ENCODE measurements at places on chromosomes 1 and 21.

DNA sequence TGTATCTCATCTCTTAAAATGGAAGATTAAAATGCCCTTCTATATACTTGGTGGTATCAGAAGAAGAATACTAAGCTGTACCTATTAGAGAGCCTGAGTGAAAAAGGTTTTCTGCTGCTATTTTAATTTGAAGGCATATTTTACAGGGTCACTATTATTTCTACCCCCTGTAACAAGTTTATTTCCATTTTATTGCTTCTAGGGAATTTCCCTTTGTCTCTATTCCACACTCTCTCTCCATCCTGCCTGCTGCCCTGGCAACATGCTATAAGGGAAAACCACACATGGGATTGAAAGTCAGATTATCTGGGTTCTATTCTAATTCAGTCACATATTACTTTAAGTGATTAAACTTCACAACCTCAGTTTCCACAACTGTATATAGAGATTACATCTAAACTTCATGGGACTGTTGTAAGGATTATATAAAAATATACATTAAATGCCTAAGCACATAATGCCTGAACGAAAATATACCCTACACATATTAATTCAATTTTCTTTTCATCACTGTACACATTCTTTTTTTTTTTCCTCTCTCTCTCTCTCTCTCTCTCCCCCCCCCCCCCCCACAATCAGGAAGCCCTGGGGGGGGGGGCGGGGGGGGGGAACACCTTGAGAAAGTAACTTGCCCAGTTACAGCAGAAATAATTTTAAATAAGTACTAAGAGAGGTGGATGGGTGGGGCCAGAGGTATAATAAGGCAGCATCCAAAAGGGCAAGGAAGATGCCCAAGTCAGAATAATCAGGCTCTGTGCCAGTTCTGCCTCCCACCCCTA lies 51.5 kb downstream of the LUZP1 start:
- no peak for DNase-seq

DNA sequence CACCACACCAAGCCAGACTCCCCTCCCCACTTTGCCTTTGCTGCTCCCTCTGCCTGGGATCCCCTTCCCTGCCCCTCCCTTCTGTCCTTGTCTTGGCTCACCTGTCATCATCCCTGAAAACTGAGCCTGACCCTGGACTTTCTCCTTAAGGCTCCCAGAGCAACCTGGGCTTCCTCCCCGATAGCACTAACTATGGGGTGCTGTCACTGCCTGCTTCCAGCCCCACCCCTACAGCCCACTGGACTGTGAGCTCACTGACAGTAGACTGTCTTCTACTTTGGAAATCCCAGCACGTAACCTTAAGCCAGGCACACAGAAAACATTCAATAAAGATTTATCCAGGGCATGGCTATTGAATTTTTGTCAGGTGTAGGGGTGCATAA lies 9.5 kb upstream of the CSF1 start:
- DNase-seq = no peak

DNA sequence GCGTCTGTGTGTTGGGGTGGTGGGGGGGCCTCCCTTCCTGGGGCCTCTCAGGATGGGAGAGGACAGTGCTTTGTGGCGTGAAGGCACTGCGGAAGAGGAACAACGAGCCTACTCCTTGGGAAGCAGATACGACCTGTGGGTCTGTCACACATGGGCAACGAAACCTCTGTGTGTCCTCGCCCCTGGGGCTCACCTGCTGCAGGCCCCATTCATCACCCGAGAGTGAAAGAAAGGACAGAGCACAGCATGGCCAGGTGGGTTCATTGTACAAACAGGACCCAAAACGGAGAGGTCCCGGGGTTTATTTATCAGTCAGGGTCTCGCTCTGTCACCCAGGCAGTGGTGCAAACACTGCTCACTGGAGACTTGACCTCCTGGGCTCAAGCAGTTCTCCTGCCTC lies 40.1 kb upstream of the LIN9 start:
- no peak for DNase-seq

DNA sequence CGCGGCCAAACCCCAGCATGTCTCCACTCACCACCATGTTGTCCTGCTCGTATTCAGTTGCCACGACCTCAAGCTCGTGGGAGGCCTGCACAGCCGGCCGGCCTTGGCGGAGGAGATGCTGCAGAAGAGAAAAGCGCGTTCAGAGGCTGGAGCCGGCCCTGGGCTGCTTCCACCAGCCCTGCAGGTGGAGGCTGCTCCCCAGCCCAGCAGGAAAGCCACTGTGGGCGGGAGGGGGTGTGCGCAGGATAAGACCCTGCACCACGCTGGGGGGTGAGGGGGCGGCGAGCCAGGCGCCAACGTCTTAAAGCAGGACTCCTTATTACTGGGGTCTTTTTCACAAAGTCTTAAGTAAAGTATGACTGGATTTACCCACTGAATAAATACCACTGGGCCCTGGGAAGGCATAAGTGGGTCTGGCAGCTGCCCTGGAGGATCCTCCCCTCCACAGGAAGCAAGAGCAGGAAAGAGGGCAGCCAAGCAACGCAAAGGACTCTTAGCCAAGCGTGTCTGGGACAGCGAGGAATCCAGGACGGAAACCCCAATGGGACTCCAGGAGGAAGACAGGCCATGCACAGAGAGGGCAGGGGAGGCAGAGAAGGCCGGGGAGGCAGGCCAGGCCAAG lies 104.8 kb downstream of the NPHP4 start:
- no peak for DNase-seq

- no peak for DNase-seq
These were observed 68.9 kb upstream of the ADAMTS5 start for GRCh38 chr21:27035791-27036190.

DNA sequence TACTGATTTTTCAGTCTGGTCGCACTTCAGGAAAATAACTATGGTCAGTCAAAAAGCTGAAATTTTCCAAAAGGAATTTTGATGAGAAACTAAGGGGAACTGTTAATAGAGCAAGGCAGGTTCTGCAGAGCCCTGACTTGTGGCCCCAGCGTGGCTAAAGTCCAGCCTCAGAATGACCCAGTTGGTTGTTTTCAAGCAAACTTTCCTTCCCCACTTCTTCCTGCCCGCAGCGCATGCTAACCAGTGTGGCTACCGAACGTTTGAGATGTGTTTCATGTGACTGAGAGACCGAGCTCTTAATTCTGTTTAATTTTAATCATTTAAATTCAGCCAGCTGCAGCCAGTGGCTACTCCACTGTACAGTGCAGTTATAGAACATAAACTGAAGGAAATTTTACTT lies 6.2 kb upstream of the IL10RB start:
- DNase-seq = no peak

DNA sequence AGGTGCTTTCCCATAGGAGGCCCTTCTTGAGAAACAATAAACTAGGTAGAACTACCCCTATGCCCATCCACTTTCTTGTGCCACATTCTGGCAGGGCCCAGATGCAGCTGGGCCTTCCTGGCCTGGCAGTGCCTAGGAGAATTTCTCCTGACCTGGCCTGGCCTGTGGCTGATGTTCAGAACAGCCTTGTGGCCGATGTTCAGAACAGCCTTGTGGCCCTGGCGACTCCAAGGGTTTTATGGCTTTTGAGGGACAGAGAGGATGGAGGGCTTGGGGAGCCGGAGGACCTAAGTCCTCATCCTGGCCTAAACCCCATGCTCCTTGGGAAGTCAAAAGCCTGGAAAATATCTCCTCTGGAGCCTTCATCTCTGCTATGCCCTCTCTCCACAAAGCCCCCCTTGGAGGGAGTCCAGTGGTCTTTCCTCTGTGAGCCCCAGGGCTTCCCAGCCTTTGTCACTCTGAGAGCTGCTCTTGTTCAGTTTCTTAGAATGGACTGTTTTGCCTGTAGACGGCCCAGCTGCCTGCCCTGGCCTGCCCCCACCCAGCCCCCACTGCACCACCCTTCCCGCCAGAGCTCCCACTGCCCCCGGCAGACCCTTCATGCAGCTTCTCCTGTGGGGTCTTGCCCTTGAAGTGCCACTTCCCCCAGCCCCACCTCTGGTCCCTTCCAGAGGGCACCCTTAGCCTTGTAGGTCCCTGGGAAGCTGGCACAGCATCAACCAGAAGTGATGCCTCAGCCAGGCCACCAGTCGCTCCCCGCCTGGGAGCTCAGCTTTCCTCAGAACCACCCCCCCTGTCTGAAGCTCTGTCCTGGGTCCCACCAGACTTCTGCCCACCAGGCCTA lies 7.0 kb downstream of the GPR37L1 start:
- no peak for DNase-seq

DNA sequence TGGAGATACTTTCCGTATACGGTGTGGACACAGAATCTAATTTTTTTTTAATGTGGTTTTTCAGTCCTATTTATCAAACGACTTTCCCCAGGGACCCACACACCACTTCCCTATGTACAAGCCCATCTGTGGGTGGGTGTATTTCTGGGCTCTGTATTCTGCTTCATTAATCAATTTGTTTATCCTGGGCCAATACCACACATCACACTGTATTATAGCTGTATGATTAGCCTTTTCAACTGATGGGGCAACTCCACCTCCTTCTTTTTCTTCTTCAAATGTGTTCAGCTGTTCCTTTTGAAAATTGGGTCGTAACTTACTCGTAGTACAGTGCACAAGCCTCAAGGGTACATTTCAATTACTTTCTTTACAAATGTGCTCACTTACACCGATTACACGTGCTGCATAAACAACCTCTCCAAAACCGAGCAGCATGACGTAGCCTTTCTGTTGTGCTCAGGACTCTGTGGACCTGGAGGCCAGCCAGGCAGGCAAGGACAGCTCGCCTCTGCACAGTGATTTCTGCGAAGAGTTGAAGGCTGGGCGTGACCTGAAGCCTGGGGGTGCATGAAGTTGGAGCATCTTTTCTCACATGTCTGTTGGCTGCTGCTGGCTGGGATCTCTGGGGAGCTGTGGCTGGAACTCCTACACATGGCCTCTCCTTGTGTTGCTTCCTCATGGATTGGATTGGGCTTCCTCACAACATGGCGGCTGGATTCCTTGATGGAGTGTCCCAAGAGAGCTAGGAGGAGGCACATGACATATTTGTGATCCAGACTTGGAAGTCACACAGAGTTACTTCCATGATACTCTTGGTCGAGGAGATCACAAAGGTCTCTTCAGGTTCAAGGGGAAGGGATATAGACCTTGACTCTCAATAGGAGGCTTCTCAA lies 126.5 kb downstream of the CRYAA start:
- no peak for DNase-seq

DNA sequence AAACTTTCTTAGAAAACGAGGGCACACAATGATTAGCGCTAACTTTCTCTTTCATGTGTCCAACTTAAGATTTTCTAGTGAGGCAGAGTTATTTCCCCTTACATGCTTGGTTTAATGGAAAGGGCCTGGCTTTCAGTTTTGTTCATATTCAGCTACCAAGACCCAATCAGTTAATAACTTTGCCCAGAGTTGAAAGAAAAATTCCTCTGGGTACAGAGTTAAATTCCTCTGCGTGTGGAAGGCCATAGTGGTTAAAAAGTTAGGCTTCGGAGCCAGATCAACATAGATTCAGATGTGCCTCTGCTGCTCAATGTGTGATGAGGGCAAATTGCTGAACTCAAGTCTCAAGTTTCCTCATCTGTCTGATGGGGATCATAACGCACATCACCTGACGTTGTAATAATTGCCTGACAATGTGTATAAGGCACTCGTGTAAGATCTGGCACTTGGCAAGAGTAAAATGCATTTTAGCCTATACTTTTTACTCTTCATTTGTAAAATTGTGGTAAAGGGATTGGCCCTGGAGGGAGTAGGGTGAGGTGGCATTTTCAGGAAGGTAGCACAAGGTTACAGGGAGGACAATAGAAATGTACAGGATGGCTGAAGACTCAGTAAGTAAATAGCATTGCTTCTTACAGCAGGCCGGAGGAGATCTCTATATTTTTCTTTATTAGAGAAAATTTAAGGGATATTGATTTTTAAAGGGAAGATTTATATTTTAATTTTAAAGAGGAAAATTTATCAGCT lies 103.4 kb downstream of the ROR1 start:
- DNase-seq = no peak

DNA sequence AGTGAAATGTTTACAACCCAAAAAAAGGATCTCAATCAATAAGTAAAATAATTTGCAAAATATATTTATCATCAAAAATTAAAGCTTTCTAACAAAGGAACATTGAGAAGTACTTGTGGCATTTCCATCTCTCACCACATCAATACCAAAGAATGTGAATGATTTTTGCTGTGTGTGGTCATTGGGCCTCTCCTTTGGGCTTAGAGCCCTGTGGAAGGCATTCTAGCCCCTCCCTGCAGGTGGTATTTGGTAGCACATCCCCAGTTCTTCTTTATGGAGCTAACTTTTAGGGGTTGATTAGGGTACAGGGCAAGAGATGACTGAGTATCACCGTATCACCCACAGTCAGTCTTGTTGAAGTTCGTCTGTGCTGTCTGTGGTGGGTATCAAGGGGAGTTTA lies 294.1 kb upstream of the SGIP1 start:
- DNase-seq = no peak

- no peak for DNase-seq
These were observed 1.1 kb downstream of the ARV1 start for GRCh38 chr1:230979952-230980351.

GRCh38 chr1:226946285-226946684 lies 6.2 kb downstream of the COQ8A start:
- no peak for DNase-seq

DNA sequence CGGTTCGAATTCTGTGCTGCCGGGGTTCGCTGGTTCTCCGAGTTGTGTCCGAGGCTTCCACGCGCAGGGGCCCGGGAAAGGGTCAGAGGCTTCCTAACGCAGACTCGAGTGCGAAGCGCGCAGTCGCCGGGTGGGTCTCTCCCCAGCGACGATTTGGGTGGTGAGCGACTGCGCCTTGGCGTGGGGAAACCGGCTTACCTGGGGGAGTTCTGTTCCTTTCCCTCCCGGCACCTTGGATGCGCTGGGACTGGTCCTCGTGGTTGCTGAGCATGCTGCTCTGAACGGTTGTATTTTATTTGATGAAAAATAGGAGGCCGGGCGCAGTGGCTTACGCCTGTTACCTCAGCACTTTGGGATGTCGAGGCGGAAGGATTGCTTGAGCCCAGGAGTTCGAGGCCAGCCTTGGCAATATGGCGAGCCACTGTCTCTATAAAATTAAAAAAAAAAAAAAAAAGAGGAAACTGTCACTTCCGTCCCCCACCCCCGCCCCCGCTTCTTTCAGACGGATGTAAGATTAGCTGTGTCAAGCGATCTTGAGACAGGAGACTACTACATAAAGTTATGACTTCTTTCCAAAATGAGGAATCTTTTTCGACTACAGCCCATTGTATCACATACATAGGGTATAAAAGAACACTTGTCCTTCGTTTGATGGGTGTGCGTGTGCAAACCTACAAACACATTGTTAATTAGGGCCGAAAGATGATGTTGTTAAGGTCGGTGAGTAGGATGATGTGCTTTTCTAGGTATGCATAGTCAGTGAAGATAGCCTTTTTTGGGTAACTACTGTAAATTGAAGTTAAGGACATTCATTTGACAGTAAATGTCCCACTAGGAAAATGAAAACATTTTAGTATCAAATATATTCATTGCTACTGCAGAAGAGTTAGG lies at the start of gene CCDC18:
CCDC18 (plus strand) TSS at position 2 of the 891 bp plus-strand sequence. CDS start 2,638 bp downstream, outside the sequence.
- DNase-seq = no peak

DNA sequence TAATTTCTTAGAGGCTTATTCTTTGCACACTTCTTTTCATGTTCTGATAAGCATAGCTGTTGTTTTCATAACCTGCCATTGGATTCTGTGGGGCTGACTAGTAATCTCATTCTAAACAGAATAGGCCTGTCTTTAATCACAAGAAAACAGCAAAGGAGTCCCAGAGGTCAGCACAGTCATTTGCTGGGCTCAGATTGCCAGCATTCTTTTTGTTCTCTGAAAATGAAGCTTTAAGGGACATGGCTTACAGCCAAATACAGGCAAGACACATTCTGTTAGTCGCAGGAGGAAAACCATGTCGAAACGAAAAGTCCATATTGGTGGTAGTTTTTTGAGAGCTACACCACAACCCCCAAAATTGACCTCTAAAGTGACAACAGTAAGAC lies 75.0 kb downstream of the MRPS6 start:
- DNase-seq = no peak
